HFF-Myc (cell line): ENCODE measurements at places on chromosomes 11 and 22.

- DNase-seq, result no peak
Observed at GRCh38 chr11:98600786-98601773, 419.7 kb upstream of the CNTN5 start.

GRCh38 chr22:45804986-45805325, 133.3 kb downstream of the ATXN10 start:
- peak; percentile 93 for DNase-seq

GRCh38 chr22:34160141-34160783, 240.0 kb upstream of the LARGE1 start:
- DNase-seq, result no peak

DNA sequence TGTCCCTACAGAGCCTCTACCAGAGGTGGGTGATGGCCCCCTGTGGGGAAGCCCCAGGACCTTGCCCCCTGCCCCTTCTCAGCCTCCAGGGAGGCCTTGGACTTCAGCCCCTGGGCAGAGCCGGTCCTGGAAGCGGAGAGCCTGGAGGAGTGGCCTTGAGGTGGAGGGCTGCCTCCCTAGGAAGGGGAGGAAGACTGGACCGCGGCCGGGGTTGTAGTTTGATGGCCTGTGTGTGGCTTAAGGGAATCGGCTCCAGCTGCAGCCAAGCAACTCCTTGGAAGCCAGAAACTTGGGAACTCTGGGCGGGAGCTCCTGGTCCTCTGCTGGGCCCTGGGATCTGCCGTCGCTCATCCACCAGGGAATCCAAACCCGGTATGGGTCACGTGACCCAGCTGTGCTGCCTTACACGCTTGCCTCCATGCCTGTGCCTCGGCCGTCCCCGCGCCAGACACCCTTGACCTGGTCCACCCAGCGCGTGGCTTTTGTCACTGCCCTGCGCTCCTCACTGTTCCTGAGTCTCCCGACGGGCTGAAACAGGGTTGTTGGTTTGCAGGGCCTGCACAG, 23.5 kb upstream of the ARHGAP8 start:
- DNase-seq, result no peak

GRCh38 chr11:2835296-2835695, 50.3 kb downstream of the CDKN1C start:
- DNase-seq, result no peak

DNA sequence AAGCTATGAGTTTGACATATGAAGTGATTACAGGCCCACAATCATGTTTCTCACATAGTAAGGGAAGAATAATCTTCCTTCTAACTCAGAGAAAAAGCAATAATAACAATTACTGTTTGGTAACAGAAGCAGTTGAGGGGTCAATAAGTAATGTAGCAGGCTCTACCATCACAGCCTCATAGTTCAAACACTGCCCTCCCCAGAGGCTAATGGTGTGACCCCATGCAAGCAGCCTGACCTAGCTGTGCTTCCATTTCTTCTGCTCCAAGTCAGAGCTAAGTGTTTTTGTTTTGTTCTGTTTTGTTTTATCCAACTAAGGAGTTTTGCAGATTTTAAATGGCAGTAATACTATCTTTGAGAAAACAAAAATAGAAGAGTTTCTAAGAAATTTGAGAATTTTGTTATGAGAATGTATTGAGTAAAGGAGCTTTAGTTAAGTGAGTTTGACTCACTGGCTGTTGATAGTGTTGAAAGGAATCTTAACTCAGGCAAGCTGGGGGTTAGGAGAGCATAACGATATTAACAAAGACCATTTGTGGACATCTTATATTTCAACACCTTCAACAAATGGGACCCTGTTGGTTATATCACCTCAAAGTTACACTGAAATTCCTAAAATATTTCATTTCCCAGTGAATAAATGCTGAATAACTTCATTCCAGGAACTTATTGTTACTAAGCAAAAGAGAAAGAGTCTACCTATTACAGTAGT, 48.5 kb downstream of the GUCY1A2 start:
- no peak for DNase-seq

DNA sequence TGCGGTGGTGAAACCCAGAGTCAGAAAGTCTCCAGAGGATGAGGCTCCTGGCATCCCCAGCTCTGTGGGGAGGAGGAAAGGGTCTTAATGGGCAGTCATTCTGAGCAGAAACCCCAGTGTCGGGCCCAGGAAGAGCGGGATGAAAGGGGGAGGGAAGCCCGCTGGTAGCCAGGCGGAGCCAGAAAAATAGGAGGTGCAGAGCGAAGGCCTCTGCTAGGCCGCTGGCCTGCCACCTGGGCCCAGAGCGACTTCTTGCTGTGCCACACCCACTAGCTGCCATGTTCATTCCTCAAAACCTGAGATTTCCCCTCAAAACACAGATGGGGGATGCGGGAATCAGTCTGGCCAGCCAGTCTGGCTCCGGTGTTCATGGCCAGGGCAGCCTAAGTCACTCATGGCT, 650 bp upstream of the POU2AF3 start:
- DNase-seq, result no peak

- no peak for DNase-seq
Observed at GRCh38 chr11:104095791-104096190, 59.4 kb downstream of the DDI1 start.

DNA sequence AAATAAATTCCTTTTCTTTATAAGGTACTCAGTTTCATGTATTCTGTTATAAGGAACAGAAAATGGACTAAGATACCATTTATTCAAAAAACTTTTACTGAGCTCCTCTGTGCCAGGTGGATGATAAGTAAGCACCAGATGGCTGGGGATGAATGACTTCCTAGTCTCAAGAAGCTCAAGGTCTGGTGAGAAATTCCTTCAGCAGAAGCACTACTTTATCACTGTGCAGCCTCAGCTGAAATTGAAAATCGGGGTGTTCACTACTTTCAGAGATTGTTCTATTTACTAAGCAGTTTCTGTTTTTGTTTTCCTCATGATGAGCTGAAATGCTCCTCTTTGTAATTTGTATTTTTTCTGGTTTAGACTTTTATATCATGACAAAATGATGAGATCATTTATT, 7.8 kb downstream of the LDHAL6A start:
- no peak for DNase-seq

GRCh38 chr22:48750826-48751440, 1076.7 kb downstream of the BRD1 start:
- DNase-seq, result no peak

DNA sequence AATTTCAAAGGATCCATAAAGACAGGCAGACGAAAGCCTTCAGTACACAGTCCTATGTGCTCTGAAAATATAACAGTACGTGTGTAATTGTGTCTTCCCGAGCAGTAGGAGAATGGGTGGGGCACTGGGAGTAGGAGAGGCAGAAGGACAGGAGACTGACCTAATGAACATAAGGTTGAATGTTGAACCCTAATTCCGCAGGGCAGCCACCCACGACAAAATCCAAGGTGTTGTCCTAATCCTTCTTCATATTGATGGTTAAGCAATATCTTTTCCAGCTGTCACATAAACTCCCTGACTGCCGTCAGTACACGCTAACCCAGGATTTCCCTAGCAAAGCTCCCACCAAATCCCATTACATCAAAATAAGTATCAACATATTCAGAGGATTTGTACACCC, 34.5 kb downstream of the SPATA19 start:
- DNase-seq, result no peak

DNA sequence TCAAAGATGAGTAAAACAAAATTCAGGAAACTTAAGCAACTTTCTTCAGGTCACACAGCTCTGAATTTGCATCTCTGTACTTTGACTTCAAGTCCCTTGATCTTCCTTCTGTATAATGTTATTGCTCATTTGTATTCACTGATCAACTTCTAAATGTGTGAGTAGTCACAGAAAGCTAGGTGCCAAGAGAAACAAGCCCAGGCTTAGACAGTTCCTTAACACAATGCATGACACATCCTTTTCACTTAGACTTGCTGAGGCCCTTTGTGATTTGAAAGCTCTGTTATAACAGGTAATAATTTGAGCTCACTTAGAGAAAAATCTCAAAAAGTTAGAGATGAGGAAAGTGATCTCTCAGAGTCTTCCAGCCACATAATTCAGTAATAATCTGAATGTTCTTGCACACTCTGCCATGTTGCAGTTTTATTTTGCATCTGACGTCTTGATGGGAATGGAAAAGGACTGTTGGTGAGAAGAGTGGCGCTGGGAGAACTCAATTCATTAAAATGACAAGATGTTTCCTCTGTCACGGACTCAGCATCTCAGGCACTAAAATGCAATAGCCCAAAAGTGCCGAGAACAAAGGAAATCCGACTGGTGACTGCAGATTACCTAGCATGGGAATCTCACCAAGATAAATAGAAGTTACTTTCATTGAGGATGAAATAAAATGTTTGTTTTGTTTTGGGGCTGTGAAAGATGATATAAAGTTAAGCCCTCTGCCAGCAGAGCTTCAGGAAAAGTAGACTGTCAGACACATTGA, 665.3 kb downstream of the OPCML start:
- DNase-seq, result no peak

GRCh38 chr11:60221181-60221580, 21.8 kb downstream of the MS4A4E start:
- no peak for DNase-seq

DNA sequence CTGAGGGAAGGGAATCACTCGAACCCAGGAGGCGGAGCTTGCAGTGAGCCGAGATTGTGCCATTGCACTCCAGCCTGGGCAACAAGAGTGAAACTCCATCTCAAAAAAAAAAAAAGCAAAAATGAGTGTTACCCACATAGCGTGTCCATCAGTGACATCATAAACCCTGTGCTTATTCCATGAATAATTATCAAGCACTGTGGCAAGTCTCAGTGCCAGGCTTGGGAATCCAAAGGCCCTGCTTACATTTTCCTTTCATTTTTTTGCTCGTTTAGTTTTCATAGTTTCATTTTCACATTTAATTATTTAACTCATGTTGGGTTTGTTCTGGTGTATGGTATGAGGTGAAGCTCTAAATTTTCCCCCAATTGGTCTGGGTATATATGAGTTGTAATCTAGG, 46.5 kb downstream of the NEU3 start:
- DNase-seq, result no peak

- no peak for DNase-seq
Observed at GRCh38 chr11:12922980-12923507, 86.1 kb upstream of the RASSF10 start.

- no peak for DNase-seq
Observed at GRCh38 chr11:13354335-13354734, 76.7 kb downstream of the BMAL1 start.

- DNase-seq, result no peak
Observed at GRCh38 chr11:11752679-11753078, 89.1 kb upstream of the USP47 start.

DNA sequence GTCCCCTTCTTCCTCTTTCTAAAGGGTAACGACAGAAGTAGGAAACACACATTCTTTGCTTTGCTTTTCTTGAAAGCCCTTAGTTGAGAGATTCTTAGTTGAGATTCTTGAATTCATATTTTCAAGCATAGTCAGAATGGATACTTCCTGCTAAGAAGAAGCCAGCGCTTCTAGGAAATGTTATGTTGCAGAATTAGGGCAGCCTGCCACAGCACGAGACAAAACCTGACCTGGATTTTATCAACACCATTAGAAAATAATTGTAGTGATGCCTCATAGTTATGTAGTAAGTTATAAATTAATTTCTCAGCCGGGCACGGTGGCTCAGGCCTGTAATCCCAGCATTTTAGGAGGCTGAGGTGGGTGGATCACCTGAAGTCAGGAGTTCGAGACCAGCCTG, 37.9 kb upstream of the NUP160 start:
- DNase-seq, result no peak

DNA sequence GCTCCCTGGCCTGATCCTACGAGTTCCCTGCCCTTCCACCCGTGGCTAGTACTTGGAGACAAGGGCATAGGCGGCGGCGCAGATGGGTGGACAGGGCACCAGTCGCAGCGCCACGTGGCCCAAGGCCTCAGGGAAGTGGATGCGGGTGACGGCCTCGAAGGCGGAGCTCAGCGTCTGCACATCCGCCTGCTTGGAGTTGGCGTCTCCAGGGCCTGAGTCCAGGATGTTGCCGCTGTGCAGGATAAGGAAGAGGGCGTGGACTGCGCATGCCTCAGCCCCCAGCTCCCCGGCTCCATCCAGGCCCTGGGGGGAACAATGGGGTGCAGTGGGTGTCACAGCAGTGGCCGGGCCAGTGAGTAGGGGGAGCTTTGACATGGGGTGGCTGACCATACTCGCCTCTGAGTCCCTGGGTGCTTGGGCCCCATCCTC, 6.6 kb downstream of the PITPNM1 start:
- DNase-seq, result no peak

DNA sequence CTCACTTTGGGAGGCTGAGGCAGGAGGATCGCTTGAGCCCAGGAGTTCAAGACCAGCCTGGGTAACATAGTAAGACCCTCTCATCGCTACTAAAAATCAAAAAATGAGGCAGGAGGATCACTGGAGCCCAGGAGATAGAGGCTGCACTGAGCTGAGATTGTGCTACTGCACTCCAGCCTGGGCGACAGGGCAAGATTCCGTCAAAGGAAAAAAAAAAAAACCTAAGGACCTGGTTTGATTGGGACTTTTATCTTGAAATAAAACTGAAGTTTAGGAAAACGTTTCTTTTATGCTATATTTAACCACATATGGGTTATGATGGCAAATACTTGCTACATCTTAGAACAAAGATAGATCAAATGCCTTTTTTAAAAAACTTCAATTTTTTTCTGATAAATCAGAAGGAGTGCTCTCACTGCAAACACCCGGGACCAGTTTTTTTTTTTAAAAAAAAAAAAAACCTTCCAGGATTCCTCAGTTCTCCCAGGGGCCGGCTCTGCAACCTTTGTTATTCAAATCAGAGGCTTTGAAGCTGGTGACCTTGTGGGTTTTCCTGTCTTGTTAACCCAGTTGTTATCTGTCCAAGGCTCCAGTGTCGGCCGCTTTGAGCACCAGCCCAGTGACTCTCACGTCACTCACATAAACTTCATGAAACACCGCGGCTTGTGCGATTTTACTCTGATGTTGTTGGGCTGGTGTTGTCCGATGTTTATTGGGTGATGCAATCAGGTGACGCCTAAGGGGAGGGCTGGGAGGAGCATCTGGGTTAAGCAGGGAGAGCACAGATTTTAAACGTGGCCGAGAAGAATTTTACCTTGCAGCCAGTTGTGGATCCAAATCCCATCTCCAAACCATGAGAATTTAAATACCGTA, 24.7 kb upstream of the SLC22A12 start:
- DNase-seq, result peak; percentile 47

DNA sequence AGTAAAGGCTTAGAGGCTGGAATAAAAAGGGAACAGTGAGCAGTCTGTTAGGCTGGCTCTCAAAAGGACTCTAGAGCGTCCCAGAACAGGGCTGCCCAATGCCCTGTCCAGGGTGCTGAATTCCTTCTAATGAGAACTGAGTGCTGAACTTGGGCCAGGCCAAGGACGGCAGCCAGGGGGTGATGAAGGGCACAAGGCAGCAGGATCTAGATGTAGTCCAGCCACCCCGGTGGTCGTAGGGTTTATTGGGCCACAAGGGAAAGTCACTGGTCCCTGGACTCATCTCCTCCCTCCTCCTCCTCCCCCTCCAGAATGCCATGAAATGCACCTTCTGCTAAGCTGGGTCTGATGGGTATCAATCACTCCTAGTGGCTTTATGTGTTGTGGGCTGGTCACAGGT, 19.2 kb downstream of the NPTXR start:
- DNase-seq, result peak; percentile 41

- no peak for DNase-seq
Observed at GRCh38 chr11:45688472-45689033, 23.1 kb upstream of the CHST1 start.

- no peak for DNase-seq
Observed at GRCh38 chr11:127492029-127492428, 491.5 kb upstream of the KIRREL3 start.
